ENCODE measurements at places on chromosomes 3 and 15. TPM values are rescaled to one million over a fixed set of nuclear protein-coding genes. Genes with fewer than 3 reads are reported as not detected.

DNA sequence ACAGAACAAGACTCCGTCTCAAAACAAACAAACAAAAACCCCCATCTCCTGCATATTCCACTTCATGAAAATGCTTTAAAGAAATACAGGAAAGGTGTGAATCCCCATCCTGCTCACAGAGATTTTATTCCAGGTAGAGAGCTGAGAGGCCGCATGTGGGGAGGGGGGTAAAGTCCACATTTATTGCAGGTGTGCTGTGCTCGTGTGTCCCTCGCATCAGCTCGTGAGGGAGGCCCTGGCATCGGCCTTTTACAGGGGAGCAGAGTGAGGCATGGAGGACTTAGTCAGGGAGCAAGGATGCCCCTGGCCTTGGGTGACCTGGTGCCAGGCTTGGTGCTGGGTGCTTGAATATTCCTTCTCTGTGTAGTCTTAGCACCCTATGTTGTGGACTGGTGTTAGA is 413.5 kb upstream of the C2CD4B start:
- no peaks in the 10 kb centered on the region for H3K36me3 ChIP-seq
- no peaks in the 10 kb centered on the region for H3K27me3 ChIP-seq
- DNase-seq = no peak
- H3K27ac ChIP-seq = no peak overlapping the region
- H3K4me3 ChIP-seq = no peak overlapping the region
- peaks cover 7% of the 10 kb centered on the region for H3K4me1 ChIP-seq

DNA sequence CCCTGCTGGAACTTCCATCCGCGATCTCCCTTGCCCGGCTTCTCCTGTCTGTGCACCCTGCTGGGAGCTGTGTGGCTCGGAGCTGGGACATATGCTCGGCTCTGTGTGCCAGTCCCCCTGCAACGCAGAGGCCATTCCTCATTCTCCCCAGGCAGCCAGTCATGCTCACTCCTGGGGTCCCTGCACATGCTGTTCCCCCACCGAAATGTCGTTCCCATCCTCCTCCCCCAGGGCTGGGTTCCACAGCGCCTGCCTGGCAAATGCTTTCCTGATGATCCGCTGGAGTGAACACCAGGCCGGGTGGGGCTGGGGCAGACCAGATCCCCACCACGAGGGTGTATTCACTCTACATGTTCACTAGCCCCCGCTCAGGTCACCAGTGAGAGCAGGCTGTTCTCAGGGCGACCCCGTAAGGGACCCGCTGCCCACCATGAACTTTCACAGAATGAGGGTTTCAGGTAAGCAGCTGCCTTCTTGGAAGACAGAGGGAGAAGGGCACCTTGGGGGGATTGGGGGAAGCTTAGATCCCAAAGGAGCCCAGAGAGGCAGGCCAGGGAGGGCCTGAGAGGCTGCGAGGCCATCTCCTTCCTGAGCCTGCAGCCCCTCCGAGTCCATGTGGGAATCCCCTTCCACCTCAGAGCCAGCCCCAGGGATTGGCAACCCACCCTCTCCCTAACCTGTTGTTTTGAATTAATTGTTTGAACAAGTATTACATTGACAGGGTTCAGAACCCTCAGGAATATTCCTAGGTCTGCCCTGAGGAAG is 88.7 kb upstream of the IQSEC1 start:
- no peak overlapping the region for H3K27ac ChIP-seq
- no peaks in the 10 kb centered on the region for H3K36me3 ChIP-seq
- no peaks in the 10 kb centered on the region for H3K27me3 ChIP-seq
- peaks cover 7% of the 10 kb centered on the region for H3K4me1 ChIP-seq
- no peak overlapping the region for H3K4me3 ChIP-seq

GRCh38 chr15:71713191-71713809 is 97.1 kb upstream of the NR2E3 start:
- H3K36me3 ChIP-seq = no peaks in the 10 kb centered on the region
- H3K27ac ChIP-seq = no peak overlapping the region
- H3K4me1 ChIP-seq = peaks cover 4% of the 10 kb centered on the region

GRCh38 chr15:95440712-95441111 is 889.8 kb upstream of the NR2F2 start:
- no peaks in the 10 kb centered on the region for H3K36me3 ChIP-seq
- H3K4me3 ChIP-seq = no peak overlapping the region
- no peaks in the 10 kb centered on the region for H3K27me3 ChIP-seq
- no peak overlapping the region for H3K27ac ChIP-seq
- H3K4me1 ChIP-seq = peaks cover 6% of the 10 kb centered on the region
- peak; percentile 5 for DNase-seq

DNA sequence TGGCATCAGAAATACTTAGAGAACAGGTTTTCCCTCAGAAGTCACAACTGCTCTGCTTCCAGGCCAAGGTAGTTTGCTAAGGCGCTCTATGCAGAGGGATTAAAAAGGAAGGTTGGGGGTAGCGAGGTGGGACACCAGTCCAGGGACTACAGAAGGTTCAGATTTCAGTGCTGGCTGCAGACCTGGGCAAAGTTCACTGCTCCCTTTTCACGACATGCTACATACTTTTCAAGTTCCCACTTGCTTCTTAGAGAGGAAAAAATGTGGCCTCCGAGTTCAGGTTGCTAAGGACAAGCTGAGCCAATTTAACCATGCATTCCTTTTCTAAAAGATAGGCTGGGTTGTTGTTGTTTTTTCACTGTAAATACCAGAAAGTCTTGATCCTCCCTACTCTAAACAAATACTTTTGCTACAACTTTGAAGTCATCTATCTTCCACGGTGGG is 158.6 kb upstream of the NR2F2 start:
- no peak overlapping the region for H3K27ac ChIP-seq
- no peaks in the 10 kb centered on the region for H3K27me3 ChIP-seq
- no peaks in the 10 kb centered on the region for H3K36me3 ChIP-seq
- no peak for DNase-seq
- H3K4me3 ChIP-seq = no peak overlapping the region

- H3K27ac ChIP-seq = no peak overlapping the region
- peaks cover 11% of the 10 kb centered on the region for H3K4me1 ChIP-seq
- DNase-seq = no peak
- no peaks in the 10 kb centered on the region for H3K27me3 ChIP-seq
Observed at GRCh38 chr15:89967881-89968280, 33.2 kb upstream of the ZNF710 start.

The LRRN1 gene
- total RNA-seq = 29.2 TPM

- H3K27ac ChIP-seq = peak overlapping the region; percentile 90
- H3K4me3 ChIP-seq = no peak overlapping the region
- H3K36me3 ChIP-seq = no peaks in the 10 kb centered on the region
- no peaks in the 10 kb centered on the region for H3K27me3 ChIP-seq
- peak; percentile 58 for DNase-seq
- peaks cover 58% of the 10 kb centered on the region for H3K4me1 ChIP-seq
Observed at GRCh38 chr15:40345867-40346578, 4.8 kb upstream of the PHGR1 start.

- no peak overlapping the region for H3K4me3 ChIP-seq
- H3K27ac ChIP-seq = no peak overlapping the region
- no peaks in the 10 kb centered on the region for H3K27me3 ChIP-seq
- no peak for DNase-seq
- H3K36me3 ChIP-seq = no peaks in the 10 kb centered on the region
Observed at GRCh38 chr3:90132197-90132596, 1024.8 kb downstream of the EPHA3 start.

The CFAP91 gene
- 21.5 TPM for total RNA-seq

DNA sequence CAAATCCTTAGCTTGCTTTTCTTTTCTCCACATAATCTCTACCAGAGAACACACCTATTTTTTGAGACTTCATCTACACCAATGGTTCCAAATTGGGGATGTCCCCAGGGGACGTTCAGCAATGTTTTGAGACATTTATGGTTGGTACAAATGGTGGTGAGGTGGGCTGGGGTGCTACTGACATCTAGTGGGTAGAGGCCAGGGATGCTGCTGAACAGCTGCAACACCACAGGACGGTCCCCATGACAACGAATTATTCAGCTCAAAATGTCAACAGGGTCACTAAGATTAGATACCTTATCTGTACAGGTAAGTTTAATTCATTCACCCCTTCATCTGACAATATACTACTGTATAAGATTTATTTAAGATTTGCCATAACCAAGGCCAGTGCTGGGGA is 14.4 kb downstream of the GK5 start:
- no peak overlapping the region for H3K4me3 ChIP-seq
- H3K27me3 ChIP-seq = no peaks in the 10 kb centered on the region
- peak overlapping the region; percentile 66 for H3K27ac ChIP-seq
- no peaks in the 10 kb centered on the region for H3K36me3 ChIP-seq
- H3K4me1 ChIP-seq = peaks cover 32% of the 10 kb centered on the region

- H3K27me3 ChIP-seq = no peaks in the 10 kb centered on the region
- H3K36me3 ChIP-seq = no peaks in the 10 kb centered on the region
- H3K4me1 ChIP-seq = peaks cover 11% of the 10 kb centered on the region
- no peak overlapping the region for H3K4me3 ChIP-seq
- H3K27ac ChIP-seq = no peak overlapping the region
Observed at GRCh38 chr3:156818890-156819289, 7.3 kb upstream of the LEKR1 start.

The FBXL2 gene
- 51.2 TPM for total RNA-seq

The TSEN2 gene
- total RNA-seq = 14.9 TPM

- H3K36me3 ChIP-seq = no peaks in the 10 kb centered on the region
- DNase-seq = no peak
- no peak overlapping the region for H3K4me3 ChIP-seq
- no peaks in the 10 kb centered on the region for H3K4me1 ChIP-seq
- H3K27me3 ChIP-seq = no peaks in the 10 kb centered on the region
- no peak overlapping the region for H3K27ac ChIP-seq
Observed at GRCh38 chr3:10356461-10356981, 35.6 kb upstream of the SEC13 start.

DNA sequence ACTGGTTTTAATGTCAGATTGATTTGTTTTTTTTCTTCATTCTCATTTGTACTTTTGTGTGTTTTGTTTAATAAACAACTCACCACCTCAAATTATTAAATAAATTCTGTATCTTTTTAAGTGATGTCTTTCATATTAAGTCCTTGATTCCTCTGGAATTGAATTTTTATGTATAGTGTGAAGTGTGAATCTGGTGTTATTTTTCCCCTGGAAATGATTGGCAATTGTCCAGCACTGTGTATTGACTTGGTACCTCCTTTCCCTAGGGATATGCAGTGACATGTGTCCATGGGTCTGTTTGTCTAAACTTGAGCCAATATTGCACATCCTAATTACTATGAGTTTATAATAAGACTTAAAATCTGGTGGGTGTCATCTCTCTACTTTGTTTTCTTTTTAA is 2.1 kb downstream of the RNU5B-1 start:
- H3K36me3 ChIP-seq = no peaks in the 10 kb centered on the region
- H3K27ac ChIP-seq = no peak overlapping the region
- no peak for DNase-seq
- H3K4me1 ChIP-seq = peaks cover 12% of the 10 kb centered on the region

The PP2D1 gene
- total RNA-seq = not detected

DNA sequence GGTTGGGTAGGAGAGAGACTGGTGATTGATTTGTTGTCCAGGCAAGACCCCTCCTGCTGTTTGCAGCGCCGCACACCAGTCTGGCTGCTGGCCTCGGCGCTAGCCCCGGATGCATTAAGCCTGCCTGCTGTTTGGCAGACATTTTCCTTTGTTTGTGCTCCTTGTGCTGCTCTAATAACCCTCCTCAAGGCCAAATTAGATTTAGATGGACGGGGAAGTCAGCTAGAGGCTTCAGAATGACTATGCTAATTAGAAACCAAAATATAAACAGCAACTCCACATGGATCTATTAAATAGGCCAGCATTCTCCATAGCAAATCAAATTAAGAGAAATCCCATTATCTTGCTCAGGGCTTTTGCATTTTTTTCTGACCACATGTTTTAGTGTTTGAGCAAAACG is 445.2 kb downstream of the SQOR start:
- H3K4me3 ChIP-seq = no peak overlapping the region
- DNase-seq = no peak

- H3K4me3 ChIP-seq = no peak overlapping the region
- H3K36me3 ChIP-seq = no peaks in the 10 kb centered on the region
- H3K27ac ChIP-seq = no peak overlapping the region
- no peaks in the 10 kb centered on the region for H3K27me3 ChIP-seq
Observed at GRCh38 chr3:154872074-154872473, 208.0 kb upstream of the MME start.

- H3K36me3 ChIP-seq = no peaks in the 10 kb centered on the region
- no peak for DNase-seq
- no peak overlapping the region for H3K4me3 ChIP-seq
- no peaks in the 10 kb centered on the region for H3K4me1 ChIP-seq
- H3K27ac ChIP-seq = no peak overlapping the region
Observed at GRCh38 chr15:95923792-95924191, 406.7 kb upstream of the NR2F2 start.

GRCh38 chr15:39427705-39428104 is 153.2 kb upstream of the THBS1 start:
- H3K4me1 ChIP-seq = peaks cover 8% of the 10 kb centered on the region
- no peak overlapping the region for H3K4me3 ChIP-seq
- H3K36me3 ChIP-seq = no peaks in the 10 kb centered on the region
- no peaks in the 10 kb centered on the region for H3K27me3 ChIP-seq

- no peak overlapping the region for H3K4me3 ChIP-seq
- no peaks in the 10 kb centered on the region for H3K36me3 ChIP-seq
- H3K27me3 ChIP-seq = no peaks in the 10 kb centered on the region
- H3K27ac ChIP-seq = no peak overlapping the region
Observed at GRCh38 chr3:195813916-195814640, 2.3 kb upstream of the MUC4 start.

The KCNMB3 gene
- 5.6 TPM for total RNA-seq

GRCh38 chr15:90839187-90840071 is 29.0 kb upstream of the FURIN start:
- no peaks in the 10 kb centered on the region for H3K36me3 ChIP-seq
- H3K4me3 ChIP-seq = no peak overlapping the region
- DNase-seq = peak; percentile 91
- peaks cover 30% of the 10 kb centered on the region for H3K4me1 ChIP-seq
- no peaks in the 10 kb centered on the region for H3K27me3 ChIP-seq
